ENCODE measurements at places on chromosomes 3 and 15. TPM values are rescaled to one million over a fixed set of nuclear protein-coding genes. Genes with fewer than 3 reads are reported as not detected.

DNA sequence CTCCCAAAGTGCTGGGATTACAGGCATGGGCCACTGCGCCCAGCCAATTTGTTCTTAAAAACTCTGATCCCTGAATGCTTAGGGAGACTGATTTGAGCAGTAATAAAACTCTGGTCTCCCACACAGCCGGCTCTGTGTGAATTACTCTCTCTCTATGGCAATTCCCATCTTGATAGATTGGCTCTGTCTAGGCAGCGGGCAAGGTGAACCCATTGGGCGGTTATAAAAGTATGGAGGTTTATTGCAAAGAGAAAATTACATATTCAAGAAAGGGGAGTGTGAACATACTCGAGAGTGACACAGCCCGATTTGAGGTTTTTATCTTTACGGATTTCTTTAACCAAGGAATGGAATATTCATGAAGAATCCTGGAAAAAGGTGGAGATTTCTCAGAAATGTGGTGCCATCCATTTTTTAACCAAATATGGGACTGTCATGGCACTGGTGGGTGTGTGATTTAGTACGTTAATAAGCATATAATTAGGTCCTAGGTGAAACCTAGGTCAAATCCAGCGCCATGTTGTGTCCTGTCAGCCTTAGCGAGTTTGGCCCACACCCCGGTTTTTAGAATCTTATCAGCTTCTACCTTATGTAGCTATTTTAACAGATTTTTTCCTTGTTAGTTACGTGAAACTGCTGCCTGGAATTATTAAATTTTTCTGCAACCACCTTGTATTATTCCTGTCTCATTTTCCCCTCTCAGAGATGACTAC, 7.2 kb upstream of the GMPS start:
- no peak for DNase-seq

- no peak for DNase-seq
These were observed 105.7 kb downstream of the PPP2R3A start for GRCh38 chr3:136070953-136071949.

DNA sequence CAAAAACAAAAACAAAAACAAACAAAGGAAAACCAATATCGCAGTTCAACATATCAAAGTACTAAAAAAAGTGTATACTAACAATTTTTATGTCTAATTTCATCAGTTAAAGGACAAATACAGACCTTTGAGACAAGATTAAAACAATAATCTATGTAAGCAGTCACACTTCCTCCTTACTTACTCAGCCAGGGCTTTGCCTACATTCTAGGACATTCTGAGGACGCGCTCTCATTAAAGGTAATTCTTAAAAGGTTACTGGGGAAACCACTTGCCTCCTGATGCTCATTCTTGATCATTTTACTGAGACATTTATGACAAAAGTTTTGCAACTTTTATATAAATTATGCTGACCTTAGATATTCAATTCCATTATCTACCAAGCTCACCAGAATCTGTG, 93.4 kb downstream of the CBLB start:
- DNase-seq, result no peak

GRCh38 chr3:4197670-4198069, 105.5 kb upstream of the SETMAR start:
- DNase-seq, result no peak

- DNase-seq, result no peak
These were observed 138.5 kb downstream of the RORA start for GRCh38 chr15:61090386-61091288.

DNA sequence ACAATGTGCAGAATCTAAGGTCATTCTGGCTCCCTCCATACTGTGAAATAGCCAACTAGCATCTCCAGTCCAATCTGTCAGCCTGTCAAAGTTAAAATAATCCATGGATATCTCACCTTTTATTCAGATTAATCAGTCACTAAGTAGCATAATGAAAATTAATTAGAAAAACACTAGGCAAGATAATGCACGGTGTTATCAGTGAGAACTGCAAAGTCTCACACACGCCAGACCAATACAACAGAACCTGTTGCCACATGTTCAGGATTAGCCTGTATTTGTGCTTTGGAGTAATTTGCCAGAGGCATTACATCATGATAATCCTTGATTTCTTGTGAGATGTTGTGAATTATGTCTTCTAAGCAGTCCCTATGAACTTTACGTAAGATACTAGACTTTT, 820.4 kb upstream of the ALCAM start:
- DNase-seq, result no peak

DNA sequence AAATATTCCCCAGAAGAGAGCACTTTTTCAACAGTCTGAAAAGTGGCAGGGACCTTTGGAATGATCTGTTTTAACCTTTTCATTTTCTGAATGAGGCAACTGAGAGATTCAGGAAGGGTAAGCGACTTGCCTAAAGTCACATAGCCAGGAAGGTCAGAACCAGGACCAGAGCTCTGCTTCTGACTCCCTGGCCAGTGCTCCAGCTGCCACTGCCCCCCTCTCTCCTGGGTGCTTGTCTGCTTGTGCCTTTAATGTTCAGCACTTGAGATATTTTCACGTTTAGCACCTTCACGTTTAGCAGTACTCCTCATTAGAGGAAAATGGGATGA, 68.3 kb downstream of the SMAD3 start:
- DNase-seq, result no peak

- DNase-seq, result no peak
These were observed 406.2 kb downstream of the MFSD1 start for GRCh38 chr3:159208050-159208449.

DNA sequence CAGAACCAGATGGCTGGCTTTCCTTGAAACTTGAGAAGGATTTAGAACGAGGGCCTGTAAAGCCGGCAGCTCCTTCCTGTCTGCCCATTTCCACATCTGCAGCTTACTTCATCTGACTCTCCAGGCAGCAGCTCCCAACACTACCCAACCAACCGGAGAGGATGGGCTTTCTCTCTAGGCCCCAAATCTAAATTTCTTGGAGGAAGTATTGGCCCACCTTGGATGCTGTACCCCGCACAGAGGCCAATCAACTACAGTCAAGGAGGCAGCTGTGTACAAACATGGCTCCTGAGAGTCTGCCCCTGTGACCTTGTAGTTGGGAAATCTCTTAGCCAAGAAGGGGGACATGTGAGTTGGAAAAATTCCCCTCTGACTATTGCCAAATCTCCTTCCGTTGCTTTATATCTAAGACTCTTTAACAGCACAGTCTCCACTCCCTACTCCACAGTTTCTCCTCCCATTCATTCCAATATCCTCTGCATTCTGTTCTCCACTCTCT, 8.0 kb upstream of the ACAP2 start:
- no peak for DNase-seq

DNA sequence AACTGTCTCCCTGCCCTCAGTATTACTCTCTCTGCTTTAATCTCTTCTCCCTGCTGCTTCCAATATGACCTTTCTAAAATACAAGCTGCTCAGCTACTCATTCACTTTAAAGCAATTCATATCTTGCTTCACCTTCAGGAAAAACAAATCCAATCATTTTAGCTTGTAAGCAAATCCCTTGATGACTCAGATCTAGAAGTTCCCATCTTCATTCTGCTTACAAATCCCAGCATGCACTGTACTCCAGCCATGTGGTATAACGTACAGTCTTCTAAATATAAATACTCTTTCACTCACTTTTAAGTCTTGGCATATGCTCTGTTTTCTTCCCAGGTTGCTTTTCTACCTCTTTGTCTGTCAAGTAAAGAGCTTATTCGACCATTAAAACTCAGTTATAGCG, 1009.1 kb upstream of the SEMA6D start:
- DNase-seq, result no peak

GRCh38 chr3:13110678-13111116, 37.5 kb upstream of the IQSEC1 start:
- peak; percentile 36 for DNase-seq

- no peak for DNase-seq
These were observed 14.7 kb downstream of the FHIT start for GRCh38 chr3:61236556-61236955.

DNA sequence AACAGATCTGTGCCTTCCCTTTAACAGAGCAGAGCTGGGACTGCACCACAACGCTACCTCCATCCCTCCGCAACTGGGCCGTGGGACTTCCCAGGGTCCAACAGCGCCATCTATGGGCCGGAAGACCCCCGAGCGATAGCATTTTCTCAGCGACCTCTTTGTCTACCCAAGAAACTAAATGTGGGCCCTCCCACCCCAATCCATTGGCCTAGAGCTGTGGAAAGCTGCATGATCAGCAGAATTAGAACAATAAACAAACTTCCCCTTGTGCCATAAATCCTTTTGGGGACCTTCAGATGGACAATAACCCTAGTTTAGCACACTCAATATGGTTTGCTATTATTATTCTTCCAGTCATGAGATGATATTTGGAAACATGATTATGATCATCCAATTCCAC, 74.8 kb upstream of the NTRK3 start:
- DNase-seq, result peak; percentile 52

DNA sequence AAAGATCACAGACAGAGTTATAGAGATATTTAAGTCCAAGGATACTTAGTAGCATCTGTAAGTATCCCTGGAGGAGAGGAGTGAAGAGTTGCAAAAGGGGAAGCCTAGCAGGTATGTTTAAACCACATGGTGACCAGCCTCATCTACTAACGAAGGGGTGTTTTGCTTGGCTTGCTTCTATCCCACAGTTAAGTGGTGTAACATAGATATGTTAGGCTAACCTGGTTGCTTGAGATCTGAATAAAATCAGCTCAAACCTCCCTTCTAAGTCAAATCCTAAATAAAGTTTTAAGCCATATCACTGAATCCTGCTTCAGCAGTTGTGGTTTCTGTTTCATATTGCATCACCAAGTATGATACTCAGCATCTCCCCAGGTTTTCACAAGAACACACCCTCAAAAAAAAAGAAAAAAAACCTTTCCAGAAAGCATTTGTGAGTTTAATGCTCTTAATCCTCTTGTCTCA, 880.2 kb downstream of the ROBO1 start:
- DNase-seq, result no peak

DNA sequence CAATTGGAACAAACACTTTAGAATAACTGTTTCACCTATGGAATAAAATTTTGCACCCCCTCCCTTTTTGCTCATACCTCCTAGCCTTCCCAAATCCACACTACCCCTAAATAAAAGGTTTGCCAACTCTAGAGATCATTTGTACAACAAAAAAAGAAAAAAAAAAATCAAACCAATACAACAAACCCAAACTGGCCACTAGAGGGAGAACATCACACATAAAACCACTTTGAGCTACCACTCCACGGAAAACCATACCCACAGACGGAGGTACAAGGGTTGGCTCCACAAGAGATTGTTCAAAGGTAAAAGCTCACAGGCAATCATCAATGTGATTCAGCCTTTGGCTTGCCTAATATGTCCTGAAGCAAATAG, 47.6 kb downstream of the SETMAR start:
- no peak for DNase-seq

DNA sequence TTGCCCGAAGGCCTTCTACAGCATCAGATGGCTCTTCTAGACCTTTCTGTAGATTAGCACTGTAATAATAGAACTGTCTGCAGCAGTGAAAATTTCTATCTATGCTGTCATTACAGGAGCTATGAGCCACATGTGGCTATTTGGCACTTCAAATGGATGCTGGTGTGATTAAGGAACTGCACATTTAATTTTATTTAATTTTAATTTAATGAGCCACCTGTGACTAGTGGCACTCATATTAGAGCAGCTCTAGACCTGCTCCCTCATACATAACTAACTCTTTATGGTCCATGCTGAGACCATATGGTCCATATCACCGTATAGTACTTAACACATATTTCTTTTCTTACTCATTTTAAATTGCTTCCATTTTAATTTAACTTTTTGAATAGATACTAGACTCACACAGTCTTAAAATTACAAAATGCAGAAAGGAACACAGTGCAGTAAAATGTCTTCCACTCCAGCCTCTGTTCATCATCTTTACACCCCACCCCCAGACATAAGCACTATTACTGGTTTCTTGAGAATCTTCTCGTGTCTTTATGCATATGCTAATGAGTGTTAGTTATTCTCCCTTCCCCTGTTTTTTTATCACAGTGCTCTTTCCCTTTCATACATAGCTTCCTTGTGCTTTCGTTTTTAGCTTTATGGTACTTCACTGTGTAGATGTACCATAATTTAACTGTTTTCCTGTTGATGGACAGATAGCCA, 9.6 kb downstream of the LSM3 start:
- DNase-seq, result no peak

DNA sequence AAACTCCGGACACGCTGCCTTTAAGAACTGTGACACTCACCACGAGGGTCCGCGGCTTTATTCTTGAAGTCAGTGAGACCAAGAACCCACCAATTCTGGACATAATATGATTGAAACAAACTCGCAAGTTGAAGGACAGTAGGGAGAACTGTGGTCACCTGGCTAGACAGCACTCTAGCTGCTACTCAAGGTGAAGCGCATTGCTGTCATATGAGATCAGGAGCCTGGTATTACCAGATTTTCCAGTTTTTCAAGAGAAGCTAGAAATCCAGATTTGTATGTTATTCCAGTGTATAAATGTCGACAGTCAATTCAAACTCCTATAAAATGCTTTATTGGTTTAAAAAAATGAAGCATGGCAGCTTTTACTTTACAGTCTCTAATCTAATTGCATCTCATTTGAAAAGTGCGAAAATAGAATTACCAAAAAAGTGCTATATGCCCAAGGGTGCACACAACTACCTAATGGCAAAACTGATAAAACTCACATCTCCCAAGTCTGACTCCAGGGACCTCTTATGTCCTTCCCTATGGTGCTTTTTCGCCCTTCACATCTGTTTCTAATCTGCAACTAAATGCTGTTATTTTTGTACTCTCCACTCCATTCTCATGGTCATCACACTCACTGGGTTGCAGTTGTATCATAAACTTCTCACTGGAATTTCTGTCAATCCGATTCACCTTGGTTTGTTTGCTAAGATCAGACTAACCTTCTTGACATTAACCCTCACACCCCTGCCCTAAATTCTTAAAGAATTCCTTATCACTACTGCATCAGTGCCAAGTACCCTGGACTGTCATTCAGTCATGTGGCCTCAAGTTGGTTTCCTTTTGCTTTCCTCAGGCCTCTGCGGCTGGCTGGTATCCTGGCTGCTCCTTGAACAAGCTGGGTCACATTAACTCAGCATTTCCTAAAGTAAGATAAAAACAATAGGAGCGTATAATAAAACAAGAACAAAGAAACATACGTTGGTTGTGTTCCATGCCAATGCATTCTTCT, 31.5 kb upstream of the ARHGEF26 start:
- DNase-seq, result peak; percentile 46

GRCh38 chr3:30915782-30916181, 21.3 kb upstream of the GADL1 start:
- DNase-seq, result no peak

GRCh38 chr3:129827765-129828164, 65.7 kb downstream of the TMCC1 start:
- DNase-seq, result peak; percentile 50

- DNase-seq, result no peak
These were observed 213.5 kb upstream of the CDIN1 start for GRCh38 chr15:36365963-36366362.

VWA5B2 gene
- 0.47 TPM for total RNA-seq

CLEC3B gene
- 217 TPM for total RNA-seq

GOLGA8M gene
- 2.9 TPM for total RNA-seq

ZNF502 gene
- 2.3 TPM for total RNA-seq

ADAMTS9 gene
- 11.7 TPM for total RNA-seq

SEC22A gene
- total RNA-seq, result 15.5 TPM

HHLA2 gene
- total RNA-seq, result 4.9 TPM

DET1 gene
- total RNA-seq, result 5.0 TPM

All from lower lobe of right lung (tissue), 2 donors.